ENCODE measurements at places on chromosomes 11 and 22.

DNA sequence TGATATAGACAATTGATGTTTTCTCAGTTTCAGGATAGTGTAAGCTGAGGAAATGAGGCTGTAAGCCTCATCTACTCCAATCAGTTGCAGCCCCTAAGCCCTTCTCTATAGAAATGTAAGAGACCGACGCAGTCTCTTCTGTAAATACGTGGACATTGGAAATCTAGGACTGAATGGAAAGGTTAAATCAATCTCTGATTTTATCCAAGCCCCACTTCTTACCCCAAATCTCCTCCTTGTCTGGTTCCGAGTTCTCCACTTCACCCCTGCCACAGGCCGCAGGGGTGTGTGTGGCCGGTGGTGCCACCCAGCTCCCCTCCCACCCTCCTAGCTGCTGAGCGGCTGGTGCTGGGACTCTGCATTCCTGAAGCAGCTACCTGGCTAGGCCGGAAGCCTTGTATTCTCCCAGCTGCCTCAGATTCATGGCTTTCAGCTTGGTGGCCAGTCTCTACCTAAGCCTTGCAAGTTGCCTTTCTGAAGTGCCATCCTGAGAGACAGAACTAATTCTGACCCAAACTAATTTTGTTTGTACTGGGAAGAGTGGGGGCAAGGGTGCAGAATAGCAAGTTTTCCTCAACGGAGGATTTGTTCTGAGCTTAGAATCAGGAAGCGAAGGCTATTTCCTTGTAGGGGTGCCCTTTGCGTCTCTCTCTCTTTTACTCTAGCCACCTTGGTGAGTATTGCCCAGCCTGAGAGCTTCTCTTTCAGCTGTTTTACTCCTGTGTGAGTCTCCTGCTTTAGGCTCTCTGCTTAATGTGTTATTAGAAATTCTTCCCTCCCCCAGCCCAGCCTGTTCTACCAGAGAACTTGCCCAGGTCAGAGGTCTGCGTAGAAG, 749 bp downstream of the VWA5A start:
- DNase-seq: no peak

- peak; percentile 20 for DNase-seq
Measured at GRCh38 chr11:77658213-77659013, 20.8 kb upstream of the CLNS1A start.

DNA sequence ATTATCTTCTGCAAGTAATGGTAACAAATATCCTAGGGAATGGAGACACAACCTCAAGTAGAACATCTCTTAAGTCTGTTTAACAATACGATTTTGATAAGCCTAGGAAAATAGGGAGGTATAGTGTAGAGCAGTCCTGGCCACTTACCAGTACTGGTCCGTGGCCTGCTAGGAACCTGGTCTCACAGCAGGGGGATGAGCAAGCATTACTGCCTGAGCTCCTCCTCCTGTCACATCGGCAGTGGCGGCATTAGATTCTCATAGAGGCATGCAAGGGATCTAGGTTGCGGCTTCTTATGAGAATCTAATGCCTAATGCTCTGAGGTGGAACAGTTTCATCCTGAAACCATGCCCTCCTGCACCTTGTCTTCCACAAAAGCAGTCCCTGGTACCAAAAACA, 4.4 kb downstream of the OR51V1 start:
- DNase-seq: peak; percentile 86

- DNase-seq: peak; percentile 33
Measured at GRCh38 chr22:37314315-37315074, 32.2 kb downstream of the CYTH4 start.

DNA sequence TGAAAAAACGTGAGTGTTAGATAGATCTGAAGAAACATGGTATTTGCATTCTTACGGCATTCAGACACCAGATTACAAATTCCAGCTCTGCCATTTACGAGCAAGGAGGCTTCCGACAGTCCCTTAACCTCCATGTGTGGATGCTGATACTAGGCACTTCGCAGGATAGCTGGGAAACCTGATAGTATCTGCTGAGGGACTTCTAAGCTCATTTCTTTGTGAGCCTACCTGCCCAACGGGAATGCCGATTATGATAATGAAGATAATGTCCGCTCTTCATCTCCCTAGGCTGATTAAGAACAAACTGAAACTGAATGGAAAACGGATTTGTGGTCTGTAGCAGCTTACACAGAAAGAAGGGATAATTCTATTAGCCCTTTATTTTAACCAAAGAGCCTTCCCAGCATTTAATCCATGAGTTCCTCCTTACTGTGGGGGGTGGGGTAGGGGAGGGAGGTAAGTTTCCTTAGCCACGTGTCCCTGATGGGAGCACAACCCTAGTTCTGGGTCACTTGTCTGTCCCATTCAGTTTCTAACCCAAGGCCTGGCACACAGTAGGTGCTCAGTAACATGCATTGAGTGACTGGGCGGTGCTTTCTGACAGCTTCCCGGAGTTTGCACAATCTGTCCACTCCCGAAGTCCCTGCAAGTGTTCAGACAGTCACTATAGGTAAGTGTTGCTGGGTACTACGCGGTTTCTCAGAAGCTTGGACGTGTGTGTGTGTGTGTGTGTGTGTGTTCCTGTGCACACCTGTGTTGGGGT, 39.2 kb downstream of the CD6 start:
- no peak for DNase-seq

DNA sequence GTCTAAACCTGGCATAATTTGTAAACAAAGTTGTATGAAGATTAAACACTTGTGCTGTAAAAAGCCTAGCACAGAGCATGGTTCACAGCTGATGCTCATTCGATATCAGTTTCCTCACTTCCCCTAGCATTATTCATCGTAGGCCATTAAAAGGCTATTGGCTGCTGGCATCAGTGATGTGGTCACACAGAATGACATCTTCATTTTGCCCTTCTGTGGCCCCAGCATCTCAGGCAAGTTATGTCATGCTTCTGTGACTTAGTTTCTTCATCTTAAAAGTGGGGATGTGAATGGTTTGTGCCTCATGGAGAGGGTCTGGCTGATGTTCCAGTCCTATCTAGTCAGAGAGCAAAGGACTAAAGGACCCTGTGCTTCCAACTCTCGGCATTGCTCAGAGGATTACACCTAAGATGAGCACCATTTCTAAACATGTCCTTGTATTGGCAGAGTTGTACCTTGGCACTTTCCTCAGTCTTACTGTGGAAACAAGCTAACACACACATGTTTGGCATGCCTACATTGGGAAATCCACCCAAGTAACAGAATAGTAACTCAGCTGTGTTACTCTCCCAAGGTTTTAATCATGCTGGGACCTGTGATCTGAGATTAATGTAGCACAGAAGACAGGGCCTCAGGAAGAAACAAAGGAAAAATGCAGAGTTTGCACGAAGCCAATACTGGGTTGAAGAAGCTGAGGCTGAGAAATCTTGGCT, 83.5 kb upstream of the OR9Q1 start:
- no peak for DNase-seq

- DNase-seq: no peak
Measured at GRCh38 chr11:3882655-3883054, 27.2 kb downstream of the STIM1 start.

GRCh38 chr22:40107244-40107643, 70.5 kb upstream of the TNRC6B start:
- DNase-seq: no peak

GRCh38 chr11:128194216-128194615, 393.1 kb downstream of the ETS1 start:
- DNase-seq: no peak

GRCh38 chr11:1853376-1854131, 670 bp downstream of the LSP1 start:
- no peak for DNase-seq

- DNase-seq: peak; percentile 63
Measured at GRCh38 chr11:131674051-131674755, 303.8 kb downstream of the NTM start.

DNA sequence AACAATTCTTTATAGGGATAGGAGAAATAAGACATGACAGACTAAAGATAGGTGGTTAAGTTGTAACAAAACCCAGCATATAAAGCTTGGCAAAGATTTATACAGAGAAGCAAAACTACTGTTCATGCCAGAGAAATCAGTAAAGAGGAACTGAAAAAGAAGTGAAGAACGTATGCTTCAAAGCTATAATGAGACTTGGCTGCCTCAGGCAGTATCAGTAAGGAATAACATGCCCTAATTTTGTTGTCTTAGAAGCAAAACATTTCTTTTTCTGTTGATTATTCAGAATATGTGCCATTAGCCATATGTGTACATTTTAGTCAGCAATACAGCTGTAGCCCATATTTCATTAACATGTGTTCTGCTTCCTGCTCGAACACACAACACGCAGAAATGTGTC, 403.2 kb downstream of the NELL1 start:
- DNase-seq: no peak

DNA sequence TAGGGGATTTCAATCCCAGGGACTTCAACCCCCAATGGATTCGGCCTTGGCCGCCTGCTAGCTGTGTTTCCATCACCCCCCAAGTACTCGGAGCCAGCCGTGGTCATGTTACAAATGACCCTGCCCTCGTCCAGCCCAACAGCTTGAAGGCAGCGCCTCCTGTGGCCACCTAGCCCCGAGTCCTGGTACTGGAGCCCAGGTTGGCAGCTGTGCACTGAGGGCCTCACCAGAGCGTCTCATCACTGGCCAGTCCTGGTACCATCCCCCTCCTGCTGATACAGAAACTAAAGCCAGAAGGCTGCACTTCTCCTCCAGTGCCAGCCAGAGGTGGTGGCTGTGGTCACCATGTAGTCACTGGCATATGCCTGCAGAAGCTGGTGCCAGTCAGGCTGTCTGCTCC, 44.9 kb upstream of the FADD start:
- peak; percentile 58 for DNase-seq

DNA sequence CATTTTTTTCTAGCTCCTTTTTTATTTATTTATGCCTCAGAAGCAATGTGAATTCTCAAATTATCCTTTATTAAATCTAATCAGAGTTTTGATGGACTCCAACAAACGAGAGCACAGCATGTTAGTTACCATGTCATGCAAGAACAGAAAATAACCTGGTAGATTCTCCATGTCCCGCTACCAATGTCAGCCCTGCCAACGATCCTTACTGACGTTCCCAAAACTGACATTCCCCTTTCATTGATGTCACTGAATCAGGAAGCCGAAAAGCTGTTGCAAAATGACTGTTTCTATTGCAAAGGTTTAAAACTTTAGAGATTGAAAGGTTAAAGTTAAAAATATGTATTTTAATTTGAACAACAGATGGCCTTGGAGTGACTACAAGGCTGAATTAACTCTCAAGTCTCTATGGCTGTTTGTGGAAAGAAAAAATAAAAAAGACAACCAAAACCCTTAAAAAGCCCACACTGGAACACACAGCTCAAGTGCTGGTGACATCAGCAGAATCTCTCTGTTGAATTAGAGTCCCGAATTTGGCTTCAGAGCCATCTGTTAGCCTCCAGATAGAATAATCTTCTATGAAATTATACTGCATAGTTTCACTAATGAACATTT, 96.8 kb downstream of the BDNF start:
- no peak for DNase-seq

DNA sequence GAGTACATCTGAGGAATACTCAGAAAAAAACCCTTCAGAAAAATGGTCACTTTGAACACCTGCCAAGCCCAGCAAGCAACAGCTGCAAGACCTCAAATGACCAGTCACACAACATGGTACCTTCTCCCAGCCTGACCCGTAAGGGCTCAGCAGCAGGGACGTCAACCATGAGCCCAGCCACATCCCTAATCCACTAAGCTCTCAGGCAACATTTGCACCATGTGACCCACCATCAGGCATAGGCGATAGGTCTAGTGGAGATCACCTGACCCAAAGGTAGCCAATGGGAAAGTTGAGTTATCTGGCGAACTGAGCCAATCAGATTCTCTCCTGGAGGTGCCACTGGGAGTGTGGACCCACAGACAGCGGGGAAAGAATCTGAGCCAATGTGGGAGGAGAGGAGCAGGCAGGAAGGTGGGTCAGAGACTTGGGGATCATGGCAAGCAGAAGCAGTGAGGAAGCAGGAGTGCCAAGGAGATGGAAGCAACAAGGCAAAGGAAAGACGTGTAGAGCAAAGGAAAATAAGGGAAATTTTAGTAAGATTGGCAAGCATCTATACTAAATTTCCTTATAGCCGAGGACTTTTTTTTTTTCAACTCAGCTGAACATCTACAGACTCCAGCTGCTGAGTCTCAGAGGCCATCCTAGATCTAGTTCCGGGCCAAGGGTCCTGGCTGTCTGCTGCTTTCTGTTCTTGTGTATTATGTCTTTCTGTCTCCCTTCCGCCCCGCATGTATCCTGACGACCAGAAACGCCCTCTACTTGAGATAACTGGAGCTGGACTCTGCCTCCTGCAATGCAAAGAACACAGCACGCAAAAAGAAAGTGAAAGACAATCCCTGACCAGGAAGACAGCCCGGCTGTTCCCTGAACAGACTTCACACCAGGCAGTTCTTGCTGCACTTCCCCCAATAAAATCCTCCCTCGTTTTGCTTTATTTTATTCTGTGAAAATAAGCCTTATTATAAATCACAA, 11.0 kb upstream of the PLAAT2 start:
- DNase-seq: peak; percentile 90

DNA sequence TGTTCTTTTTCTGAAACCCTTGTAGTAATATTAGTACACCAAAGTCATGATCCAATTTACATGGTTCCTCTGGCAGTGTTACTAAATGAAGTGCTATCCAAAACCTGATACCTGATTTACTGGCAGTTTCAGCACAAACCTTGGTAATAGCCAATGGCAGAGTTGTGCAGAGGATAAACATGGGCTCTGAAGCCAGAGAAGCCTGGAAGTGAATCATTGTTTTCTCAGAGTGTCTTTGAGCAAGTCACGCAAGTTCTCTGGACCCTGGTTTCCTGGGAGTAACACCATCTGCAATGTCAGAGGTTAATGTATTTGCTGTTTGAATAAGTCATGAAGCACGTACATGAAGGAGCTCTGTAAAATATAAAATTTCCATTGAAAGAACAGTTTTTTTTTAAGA, 222.3 kb upstream of the NARS2 start:
- DNase-seq: no peak

DNA sequence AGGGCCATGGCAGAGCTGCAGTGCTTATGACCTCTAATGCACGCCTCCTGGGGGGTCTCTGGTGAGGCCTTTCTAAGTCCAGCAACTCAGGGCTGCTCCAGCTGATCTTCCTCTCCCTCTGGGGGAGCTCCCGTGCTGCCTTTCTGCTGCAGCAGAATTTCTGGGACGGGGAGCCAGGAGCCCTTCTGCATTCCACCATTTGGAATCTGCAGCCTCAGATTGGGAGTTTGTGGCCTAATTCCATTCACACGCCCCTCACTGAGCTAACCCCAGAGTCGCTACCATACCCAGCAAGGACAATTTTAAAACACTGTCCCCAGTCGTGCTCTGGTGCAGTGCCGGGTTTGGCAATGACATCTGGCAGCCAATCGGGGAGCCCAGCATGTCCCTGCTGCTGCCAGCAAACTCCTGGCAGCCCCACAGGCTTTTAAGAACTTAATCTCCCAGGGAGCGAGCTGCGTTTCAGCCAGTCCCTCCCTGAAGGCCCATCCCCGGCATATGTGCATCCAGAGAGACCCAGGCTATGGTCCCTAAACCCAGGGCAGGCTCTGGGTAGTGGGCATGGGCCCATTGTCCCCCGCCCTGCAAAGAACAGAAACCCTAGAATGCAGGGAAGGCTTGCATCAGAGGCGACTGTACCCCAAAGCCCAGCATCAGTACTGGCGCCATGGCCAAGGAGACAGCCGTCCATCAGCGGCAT, 4.7 kb downstream of the SHANK2 start:
- DNase-seq: no peak

Measured in K562 (cell line).